ENCODE measurements at places on chromosomes 4 and X. TPM values are rescaled to one million over a fixed set of nuclear protein-coding genes. Genes with fewer than 3 reads are reported as not detected.

Gene PLS3
- total RNA-seq = 39.1 TPM

Gene POU4F2
- total RNA-seq = not detected

Gene GC
- not detected for total RNA-seq

Gene HERC3
- total RNA-seq = 6.4 TPM

Gene PRR32
- total RNA-seq = not detected

Gene CYBB
- 10.0 TPM for total RNA-seq

DNA sequence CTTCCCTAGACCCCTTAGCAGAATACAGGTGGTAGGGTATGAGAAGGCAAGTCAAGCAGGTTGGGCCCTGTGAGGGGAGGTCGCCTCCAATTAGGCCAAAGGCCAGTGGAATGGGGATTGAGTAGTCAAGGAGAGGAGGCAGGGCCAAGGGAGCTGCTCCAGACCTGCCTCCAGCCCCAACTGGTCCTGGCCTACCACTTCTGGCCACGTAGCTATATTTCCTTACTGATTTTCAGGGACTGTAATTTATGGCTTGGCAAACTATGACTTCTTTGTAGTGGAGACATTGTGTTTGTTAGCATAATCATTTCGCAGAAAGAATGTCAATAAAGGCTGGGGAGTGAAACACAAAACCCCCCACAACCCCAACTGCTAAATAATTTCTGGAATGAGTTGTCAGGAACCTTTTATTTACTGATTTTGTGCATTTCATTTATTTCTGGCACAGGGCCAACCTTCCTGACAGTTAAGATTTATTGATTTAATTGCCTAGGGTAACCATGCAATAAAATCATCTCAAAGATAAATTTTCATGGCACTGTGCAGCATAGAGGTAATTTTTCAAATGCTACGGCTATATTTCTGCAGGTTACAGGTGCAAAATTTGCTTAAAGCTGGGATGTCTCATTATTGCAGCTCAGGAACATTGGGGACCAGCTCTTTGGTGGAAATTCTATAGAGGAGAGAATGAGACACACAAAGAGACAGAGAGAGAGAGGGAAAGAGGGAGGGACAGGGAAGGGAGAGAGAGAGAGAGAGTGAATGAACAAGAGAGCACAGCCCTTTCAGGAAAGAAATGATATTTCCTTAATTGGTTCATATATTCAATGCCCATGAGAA, 494.9 kb downstream of the IDS start:
- H3K36me3 ChIP-seq = no peaks in the 10 kb centered on the region
- no peaks in the 10 kb centered on the region for H3K4me1 ChIP-seq
- H3K27me3 ChIP-seq = peaks cover 4% of the 10 kb centered on the region

DNA sequence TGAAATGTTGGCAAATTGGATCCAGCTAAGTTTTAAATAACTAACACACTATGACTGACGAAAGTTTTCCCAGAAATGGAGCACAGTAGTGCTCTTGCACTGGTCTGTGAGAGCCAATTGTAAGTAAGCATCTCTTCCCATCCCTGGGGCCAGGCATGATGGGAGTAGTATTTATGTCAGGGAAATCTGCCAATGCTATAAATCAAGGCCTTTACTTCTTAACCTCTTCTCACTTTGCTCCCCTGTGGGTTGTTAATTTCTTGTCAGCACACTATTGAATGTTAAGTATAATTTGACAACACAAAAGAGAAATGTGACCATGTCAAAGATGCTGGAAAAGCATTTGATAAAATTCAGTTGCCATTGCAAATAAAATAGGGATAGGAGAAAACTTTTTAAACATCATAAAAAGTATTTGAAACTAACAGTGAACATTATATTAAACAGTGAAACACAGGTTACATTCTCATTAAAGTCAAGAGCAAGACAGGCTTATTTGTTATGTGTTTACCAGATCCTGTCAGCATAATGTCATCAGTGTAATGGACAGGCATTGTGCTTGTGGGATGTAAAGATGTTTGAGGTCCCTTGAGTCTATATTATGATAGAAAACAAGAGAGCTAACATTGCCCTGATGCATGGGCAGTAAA, 5.0 kb downstream of the F8A1 start:
- no peaks in the 10 kb centered on the region for H3K4me1 ChIP-seq
- no peak overlapping the region for H3K27ac ChIP-seq
- H3K27me3 ChIP-seq = no peaks in the 10 kb centered on the region

- DNase-seq = no peak
- no peaks in the 10 kb centered on the region for H3K4me1 ChIP-seq
- H3K27me3 ChIP-seq = no peaks in the 10 kb centered on the region
- H3K36me3 ChIP-seq = no peaks in the 10 kb centered on the region
- no peak overlapping the region for H3K4me3 ChIP-seq
These were observed 11.2 kb downstream of the RBM41 start for GRCh38 chrX:107107459-107107858.

DNA sequence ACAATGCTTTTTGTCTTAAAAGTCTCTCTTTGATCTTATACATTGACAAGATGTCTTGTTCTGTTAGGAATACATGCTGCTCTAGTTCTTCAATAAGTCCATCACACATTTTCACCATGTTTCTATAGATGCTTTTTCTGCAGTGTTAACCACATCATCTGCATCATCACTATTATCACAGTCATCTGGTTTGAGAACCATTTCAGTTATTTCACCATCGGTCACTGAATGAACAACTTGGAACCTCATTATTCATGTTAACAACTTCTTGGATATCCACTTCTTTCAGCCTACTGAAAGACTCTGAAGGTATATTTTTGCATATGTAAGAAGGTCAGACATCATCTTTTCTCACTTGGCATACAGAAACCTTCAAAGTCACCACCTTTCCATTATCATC, 975.2 kb downstream of the STIM2 start:
- no peak overlapping the region for H3K27ac ChIP-seq
- DNase-seq = no peak
- no peaks in the 10 kb centered on the region for H3K27me3 ChIP-seq

- H3K27me3 ChIP-seq = no peaks in the 10 kb centered on the region
- peaks cover 15% of the 10 kb centered on the region for H3K4me1 ChIP-seq
- DNase-seq = no peak
- no peak overlapping the region for H3K27ac ChIP-seq
These were observed 108.4 kb upstream of the BMP2K start for GRCh38 chr4:78667764-78668163.

- no peaks in the 10 kb centered on the region for H3K4me1 ChIP-seq
- no peak for DNase-seq
- H3K4me3 ChIP-seq = no peak overlapping the region
- peaks cover 10% of the 10 kb centered on the region for H3K27me3 ChIP-seq
These were observed 52.5 kb downstream of the VGLL1 start for GRCh38 chrX:136584545-136584944.

DNA sequence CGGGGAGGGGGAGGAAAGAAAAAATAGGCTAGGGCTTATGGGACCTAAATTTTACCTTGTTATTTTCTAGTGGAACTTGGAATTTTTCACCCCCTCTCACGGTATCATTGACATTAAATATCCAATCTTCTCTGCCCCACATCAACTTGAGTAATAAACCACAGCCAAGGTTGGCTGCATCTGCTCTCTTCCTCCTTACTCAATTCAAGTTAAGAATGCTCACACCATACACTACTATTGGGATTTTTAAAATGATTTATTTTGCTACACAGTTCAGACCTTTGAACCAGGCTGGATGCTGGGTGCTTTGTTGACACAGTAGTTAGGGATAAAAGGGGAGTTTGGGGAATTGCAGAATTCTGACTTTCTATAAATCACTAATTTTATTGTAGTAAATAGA, 78.2 kb upstream of the DHX15 start:
- DNase-seq = no peak
- H3K36me3 ChIP-seq = no peaks in the 10 kb centered on the region
- H3K4me1 ChIP-seq = no peaks in the 10 kb centered on the region
- H3K27me3 ChIP-seq = no peaks in the 10 kb centered on the region
- H3K4me3 ChIP-seq = no peak overlapping the region

DNA sequence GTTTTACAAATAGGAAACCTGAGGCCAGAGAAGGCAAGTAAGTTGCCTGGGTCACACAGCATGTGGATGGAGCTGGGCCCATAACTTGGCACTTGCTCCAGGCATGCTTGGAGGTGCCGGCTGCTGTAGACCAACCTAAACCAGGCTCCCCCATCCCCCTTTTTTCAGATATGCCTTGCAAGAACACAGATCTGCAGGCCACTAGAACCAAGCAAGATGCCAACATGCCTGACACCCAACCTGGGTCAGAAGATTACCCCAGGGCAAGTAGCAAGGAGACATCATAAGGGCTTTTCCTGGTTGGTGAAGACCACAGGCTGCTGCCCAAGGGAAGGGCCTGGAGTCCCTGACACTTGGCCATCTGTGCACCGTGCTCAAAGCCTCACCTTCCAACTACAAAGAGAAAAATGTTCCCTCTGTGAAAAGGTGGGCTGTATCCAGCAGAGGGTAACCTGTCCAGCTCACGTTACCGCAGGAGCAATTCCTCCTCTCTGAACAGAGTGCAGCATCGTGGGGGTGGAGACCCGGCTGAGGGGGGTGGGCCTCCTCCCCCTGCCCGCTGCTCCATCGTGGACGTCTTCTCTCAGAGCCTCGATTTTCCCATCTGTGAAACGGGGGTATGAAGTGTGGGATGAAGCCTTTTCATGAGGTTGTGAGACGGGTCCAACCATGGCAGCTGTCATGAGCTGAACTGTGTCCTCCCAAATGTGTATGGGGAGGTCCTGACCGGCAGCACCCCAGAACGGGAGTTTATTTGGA, 23.0 kb downstream of the HMX1 start:
- no peak overlapping the region for H3K27ac ChIP-seq
- no peak for DNase-seq
- no peaks in the 10 kb centered on the region for H3K36me3 ChIP-seq
- peaks cover 29% of the 10 kb centered on the region for H3K27me3 ChIP-seq
- no peak overlapping the region for H3K4me3 ChIP-seq

- H3K4me1 ChIP-seq = no peaks in the 10 kb centered on the region
- no peak for DNase-seq
- H3K27ac ChIP-seq = no peak overlapping the region
- no peaks in the 10 kb centered on the region for H3K27me3 ChIP-seq
- no peak overlapping the region for H3K4me3 ChIP-seq
These were observed 10.6 kb downstream of the ABCG2 start for GRCh38 chr4:88147799-88148217.

GRCh38 chr4:7382634-7383014, 52.1 kb downstream of the PSAPL1 start:
- no peaks in the 10 kb centered on the region for H3K4me1 ChIP-seq
- H3K4me3 ChIP-seq = no peak overlapping the region
- no peaks in the 10 kb centered on the region for H3K27me3 ChIP-seq
- no peak for DNase-seq
- no peak overlapping the region for H3K27ac ChIP-seq
- no peaks in the 10 kb centered on the region for H3K36me3 ChIP-seq

DNA sequence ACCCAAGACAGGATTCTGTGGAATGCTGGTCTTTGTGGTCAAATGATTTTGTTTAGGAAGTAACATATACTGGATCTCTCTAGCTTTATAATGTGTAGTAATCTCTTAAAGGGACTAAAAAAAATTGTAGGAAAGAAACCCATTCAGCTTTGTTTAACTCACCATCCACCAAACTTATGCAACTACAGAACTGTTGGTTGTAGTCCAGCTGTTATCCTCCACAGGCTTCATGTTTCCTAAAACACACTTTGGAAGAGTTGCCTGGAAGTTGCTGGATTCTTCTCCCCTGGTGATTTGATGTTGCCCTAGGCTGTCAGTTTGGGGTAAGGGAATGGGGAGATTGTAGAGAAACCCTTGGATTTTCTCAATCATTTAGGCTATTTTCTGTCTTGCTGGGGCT, 89.3 kb downstream of the RLIM start:
- peaks cover 11% of the 10 kb centered on the region for H3K4me1 ChIP-seq
- no peak for DNase-seq
- peaks cover 4% of the 10 kb centered on the region for H3K27me3 ChIP-seq
- H3K27ac ChIP-seq = no peak overlapping the region

GRCh38 chr4:17812125-17812524, 1.3 kb downstream of the NCAPG start:
- no peak overlapping the region for H3K4me3 ChIP-seq
- no peak for DNase-seq
- H3K27ac ChIP-seq = no peak overlapping the region
- H3K36me3 ChIP-seq = no peaks in the 10 kb centered on the region
- peaks cover 33% of the 10 kb centered on the region for H3K4me1 ChIP-seq

DNA sequence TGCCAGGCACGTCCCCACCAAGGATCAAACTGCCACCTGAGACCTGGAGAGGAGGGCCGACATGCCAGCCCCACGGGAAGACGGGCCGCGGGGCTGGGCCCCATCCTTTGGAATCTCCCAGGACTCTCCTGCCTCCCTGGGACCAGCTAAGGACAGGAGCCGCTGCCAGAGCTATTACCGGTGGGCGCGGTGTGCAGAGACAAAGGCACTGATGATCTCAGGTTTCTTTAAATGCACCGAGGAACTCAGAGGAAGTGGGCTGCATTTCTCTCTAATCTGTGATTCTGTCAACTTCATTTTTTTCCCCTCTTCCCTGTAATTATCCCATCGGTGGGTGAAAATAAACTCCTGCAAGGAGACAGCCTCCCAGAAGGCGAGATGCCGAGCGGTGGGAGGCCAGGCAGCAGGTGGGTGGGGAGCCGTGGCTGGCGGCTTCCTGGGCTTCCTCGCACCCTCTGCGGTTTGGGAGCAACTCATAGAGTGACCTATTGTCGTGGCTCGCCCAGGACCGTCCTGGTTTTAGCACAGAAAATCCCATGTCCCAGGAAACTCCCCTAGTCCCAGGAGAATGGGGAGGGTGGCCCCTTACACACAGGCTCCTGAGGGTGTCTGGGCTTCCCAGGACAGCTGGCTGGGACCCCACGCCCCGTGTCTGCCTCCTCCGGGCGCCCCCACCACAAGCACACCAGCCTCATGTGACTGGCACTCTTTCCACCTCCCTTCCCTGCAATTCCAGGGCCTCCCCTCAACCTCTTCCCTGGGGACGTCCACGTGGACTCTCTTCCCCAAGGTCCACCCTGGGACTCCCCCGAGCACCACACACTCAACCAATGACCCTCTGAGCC, 62.3 kb upstream of the ADRA2C start:
- no peaks in the 10 kb centered on the region for H3K36me3 ChIP-seq
- no peak for DNase-seq
- no peak overlapping the region for H3K4me3 ChIP-seq
- no peak overlapping the region for H3K27ac ChIP-seq
- peaks cover 14% of the 10 kb centered on the region for H3K27me3 ChIP-seq

GRCh38 chrX:12210196-12210815, 72.0 kb downstream of the FRMPD4 start:
- no peaks in the 10 kb centered on the region for H3K4me1 ChIP-seq
- H3K4me3 ChIP-seq = no peak overlapping the region
- DNase-seq = no peak
- no peak overlapping the region for H3K27ac ChIP-seq
- H3K27me3 ChIP-seq = no peaks in the 10 kb centered on the region

DNA sequence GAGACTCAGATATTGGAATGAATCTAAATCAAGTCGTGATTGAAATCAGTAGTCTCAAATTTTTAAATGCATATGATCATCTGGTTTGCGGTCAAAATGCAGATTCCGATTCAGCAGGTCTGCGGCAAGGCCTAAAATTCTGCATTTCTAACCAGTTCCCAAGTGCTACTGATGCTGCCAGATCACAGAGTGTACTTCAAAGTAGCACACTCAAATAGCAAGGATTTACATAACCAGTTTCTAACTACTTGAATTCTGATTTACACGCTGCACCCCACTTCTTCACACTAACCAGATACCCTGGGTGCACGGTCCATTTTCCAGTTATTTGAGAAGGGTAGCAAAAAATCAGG, 752 bp downstream of the MBTPS2 start:
- H3K4me1 ChIP-seq = peaks cover 6% of the 10 kb centered on the region
- H3K36me3 ChIP-seq = no peaks in the 10 kb centered on the region
- DNase-seq = no peak
